ENCODE measurements at places on chromosomes 1 and 21. TPM values are rescaled to one million over a fixed set of nuclear protein-coding genes. Genes with fewer than 3 reads are reported as not detected.

GRCh38 chr1:176049582-176049981, 157.5 kb downstream of the COP1 start:
- DNase-seq, result no peak

- DNase-seq, result no peak
Measured at GRCh38 chr21:41616031-41616591, 108.2 kb upstream of the TMPRSS2 start.

DNA sequence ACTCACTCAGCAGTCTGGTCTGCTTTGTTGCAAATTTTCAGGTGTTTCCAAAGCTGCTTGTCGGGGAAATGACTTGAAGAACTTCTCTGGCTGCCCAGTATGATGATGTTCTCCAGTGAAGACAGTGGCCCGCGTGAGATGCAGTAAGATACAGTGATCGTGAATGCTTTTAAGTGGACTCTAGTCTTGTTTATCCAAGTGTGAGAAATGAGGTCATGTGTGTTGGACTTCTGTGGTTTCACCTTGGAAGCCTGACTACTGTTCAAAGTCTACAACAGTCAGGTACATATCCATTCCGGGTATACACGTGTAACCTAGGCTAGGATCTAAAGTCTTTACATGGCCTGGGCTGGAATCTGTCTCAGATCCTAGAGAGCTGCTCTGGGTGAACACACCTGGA, 29.1 kb downstream of the ZNF695 start:
- no peak for DNase-seq

- no peak for DNase-seq
Measured at GRCh38 chr1:77012066-77012465, 144.8 kb downstream of the ST6GALNAC5 start.

DNA sequence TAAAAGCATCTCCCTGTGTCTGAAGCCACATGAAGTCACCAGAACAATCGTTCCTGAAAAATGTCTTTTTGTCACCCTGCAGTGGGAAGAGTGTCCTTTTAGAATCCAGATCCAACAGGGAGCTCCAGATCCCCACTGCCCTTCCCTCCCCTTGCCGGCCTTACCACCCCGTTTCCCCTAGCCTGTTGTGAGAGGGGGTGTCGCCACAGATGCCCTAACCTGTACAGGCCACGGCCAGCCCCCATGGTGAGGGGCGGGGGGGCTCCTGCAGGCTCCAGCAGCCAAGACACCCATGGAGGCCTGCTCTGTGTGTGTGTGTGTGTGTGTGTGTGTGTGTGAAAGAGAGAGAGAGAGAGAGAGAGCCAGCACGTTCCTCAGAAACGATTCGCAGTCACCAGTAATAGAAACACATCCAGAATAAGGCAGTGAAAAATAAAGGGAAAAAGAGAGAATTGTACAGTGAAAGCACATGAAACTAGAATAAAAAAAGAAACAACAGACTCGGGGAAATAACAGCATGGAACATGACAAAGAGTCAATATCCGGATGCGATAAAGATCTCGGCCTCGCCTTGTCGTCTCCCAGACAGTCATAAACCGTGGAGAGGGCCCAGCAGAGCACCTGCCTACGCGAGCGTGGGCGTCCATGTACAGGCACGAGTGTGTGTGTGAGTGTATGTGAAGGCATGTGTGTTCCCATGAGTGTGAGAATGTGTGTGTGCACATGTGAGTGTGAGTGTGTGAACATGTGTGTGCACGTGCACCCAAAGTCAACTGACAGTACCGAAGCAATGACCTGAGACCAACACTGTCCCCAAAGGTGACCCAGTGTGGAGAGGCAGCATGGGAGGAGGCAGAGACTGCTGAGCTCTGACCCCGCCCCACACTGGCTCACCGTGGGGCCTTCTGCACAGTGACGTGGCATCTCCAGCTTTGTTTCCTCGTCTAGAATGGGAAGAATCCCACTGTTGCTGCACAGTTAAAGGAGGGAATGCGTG, 303.8 kb downstream of the NPHP4 start:
- no peak for DNase-seq

OR2T33 gene
- polyA plus RNA-seq, result not detected

DNA sequence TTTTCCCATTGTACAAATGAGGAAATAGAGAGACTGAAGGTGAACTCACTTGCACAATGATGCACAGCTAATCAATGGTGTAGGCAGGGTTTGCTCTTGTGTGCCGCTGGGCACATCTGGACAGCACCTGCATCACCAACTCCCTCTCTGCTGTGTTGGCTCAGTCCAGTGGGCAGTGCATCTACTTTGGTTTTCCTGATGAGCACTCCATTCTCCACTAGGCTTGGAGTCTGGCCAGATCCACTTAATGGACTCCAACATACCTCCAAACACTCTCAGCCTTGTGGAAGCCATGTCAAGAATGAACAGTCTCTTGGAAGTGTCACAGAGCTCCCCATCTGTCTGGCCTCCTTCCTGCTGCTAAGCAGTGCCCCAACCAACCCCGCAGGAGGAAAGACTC, 152.2 kb downstream of the HIVEP3 start:
- DNase-seq, result no peak

FYB2 gene
- not detected for polyA plus RNA-seq

GRCh38 chr1:156358641-156359040, 10.4 kb upstream of the RHBG start:
- no peak for DNase-seq

DNA sequence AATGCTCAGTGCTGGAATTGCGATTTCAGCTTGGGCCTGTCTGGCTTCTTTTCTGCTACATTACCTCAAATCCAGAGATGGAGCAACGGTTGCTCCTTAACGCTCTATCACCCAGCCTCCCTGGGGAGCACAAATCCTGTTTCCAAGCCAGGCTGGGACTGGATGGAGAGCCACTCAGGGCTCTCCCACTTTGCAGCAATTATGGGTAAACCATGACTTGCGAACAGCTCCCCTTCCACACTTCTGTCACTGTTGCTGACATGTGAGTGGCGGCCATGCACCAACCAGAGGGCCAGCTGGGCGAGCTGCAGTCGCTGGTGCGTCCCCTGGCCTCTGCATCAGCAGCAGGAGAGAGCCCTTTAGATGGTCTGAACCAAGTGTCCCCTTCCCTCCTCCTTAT, 65.1 kb upstream of the RAB4A start:
- no peak for DNase-seq

GRCh38 chr1:229557913-229558414, 543 bp downstream of the ABCB10 start:
- no peak for DNase-seq

DNA sequence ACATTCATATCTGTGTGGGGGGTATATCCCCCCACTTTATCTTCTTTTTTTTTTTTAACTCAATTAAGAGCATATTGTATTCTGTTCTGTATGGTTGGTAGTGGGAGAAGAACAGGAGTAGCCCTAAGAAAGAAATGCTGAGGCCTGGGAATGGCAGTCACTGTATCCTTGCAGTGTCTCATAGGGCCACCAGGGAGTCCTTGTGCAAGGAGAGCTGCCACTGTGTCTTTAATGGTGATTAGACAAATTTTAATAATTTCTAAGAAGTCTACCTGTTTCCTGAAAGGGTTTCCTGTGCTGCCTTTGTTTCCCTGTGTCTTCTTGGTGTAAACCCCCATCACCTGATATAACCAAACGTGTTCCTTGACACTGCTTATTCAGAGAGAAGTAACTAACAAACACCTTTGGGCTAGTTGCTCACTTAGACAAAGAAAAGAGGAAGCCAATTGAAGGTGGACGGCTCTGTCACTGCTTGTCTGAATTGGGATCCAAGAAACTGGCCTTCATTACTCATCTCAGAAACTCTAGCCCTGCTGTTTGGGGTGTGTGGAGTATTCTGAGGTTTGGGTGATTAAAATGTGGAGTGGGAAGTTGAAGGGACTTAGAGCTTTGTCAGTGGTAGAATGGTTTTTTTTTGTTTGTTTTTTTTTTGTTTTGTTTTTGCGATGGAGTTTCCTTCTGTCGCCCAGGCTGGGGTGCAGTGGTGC, 15.2 kb downstream of the GIPC2 start:
- DNase-seq, result no peak

GRCh38 chr1:24018611-24019580, 38.8 kb upstream of the SRSF10 start:
- DNase-seq, result no peak

DNA sequence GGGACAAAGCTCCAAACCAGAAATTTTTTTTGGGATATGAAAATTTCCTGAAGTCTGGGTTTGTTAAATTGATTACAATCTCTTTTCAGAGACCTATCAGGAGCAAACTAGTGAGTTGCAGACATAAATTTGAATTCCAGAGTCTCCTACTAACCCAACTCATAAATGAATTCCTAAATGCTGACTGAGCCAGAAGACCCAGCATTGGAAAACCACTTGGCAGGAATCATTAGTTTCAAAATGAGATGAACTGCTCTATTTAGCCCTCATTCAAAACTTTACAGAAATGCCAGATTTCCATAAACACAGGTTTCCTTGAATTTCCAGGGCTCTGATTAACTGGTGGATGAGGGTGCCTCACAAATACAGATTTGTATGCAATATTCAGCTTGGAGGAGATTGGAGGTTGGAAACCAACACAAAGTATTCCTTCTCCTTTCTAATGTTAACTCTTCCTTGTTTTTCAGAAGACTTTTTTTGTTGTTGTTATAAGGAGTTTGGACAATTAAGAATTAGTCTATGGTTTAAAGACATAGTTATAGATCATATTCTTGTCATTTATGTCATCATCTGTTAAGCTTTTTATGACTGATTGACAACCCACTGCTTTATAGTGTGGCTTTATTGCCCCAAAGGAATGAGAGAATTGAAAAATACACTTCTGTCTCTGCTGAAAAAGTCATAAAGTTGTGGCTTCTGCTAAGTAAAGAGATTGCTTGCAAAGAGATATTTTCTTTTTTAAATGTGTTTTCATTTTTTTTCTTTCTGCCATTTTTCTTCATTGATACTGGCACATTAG, 222.8 kb downstream of the HLX start:
- DNase-seq, result no peak

- no peak for DNase-seq
Measured at GRCh38 chr1:209328196-209328595, 255.3 kb upstream of the CAMK1G start.

CYP4A22 gene
- polyA plus RNA-seq, result not detected

ALX3 gene
- not detected for polyA plus RNA-seq

DNA sequence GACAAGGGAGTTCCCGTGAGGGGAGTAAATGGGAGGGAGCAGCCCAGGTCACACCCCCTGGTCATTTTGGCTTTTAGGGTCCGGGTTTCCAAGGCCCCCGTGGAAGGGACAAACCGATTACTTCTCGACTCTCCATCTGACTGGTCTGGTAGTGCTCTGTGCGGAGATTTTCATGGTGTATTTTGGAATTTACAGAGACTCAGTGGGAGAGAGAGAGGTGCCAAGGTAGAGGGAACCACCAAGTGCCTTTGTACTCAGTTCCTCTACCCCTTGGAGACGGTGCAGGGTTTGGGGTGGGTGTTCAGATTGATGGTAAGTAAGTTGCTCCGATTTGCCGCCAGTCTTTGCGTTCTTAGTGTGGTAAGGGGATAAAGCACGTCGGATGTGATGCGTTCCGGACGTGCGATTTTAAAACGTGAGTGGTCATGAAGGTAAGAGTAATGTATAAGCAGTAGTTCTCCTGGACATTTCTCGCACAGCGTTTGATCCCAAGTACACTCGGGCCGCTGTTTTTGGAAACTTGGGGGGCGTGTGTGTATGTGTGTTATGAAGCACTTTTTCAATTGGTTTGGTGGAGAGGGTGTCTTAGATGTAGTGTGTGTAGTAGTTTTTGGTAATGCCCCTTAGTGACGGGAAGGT, 682 bp downstream of the SUCO start:
- peak; percentile 47 for DNase-seq

DNA sequence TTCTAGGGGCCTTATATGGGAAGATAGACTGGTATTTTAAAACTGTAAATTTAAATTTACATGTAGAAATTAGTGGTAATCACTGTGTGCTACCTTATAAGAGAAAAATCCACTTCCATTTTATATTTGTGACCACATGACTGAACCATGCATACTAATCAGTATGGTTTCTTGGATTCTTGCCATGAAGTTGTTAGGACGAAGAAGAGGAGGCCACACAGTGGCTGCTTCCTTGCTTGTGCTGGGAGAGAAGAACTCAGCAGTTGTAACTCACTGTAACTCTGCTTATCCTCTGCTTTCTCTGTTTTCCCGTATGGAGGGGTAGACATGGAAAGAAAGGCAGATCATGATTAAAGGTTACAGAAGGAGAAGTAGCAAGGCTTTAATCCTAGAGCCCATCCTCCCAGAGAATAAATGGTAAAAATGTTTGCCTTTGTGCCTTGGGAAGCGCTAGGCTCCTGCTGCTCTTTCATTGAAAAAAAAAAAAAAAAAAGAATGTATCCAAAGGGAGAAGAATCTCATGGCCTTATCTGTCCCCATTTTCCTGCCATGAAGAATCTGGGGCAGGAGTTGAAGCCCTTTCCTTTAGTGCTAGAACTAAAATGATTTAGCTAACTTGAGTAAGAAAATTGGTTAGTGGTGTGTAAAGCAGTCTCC, 32.4 kb downstream of the KCTD3 start:
- DNase-seq, result no peak

DNA sequence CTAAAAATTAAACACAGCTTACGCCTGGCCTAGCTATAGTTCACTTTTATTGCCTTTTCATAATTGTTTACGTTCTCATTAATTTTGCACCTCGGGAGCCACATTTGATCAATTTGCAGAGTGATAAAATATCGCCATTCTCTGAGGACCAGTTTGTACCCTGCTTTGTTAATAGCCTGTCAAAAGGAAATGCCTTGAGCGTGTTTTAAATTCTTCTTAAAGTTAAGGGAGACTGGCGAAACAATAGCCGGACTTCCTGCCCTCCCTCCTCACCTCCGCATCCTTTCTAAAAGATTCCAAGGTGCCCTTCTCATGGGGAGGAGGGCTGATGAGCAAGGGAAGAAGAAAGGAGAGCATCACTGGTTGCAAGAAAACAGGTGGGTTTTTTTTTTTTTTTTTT, 271.6 kb downstream of the KCNJ6 start:
- no peak for DNase-seq

DNA sequence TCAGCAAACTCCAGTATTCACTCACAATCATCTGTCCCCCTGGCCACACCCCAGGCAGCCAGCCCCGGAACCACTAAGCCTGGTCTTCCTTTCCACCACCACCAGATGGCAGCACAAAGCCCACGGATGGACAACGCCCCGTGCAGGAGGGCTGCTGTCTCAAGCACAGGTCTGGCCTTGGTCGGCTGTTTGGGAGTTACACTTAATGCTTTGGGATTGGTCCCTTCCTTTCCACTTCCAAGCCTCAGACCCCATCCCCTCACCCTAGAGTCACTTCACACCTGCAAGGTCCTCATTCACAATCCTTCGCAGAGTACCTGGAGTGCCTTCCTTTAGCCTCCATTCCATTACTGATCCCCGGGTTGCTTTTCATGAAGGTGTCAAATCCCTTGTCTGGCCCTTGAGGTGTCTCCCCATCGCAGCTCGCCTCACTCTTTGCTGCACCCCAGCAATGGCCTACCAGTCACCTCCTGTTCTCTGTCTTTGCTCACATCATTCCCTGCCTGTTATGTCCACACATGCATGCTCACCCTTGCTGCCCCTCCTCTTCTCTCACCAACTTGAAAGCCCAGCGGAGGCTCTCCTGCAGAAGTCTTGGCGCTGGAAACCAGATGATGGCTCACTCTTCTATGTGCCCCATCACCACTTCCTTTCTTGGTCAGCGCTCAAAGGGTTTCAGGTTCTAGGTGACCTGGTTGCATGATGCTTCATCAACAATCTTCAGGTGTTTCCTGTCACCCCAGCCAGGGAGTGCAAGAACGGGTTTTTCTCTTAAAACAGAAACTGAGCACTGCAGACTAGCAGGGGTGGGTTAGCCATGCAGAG, 24.9 kb upstream of the KCNA2 start:
- DNase-seq, result peak; percentile 73

GRCh38 chr1:201724766-201725118, 104.2 kb upstream of the IPO9 start:
- DNase-seq, result no peak

Data from CD14-positive monocyte (primary cell).